ENCODE measurements at places on chromosomes 5 and 9.

- DNase-seq = no peak
Measured at GRCh38 chr5:97979740-97980139, 793.7 kb upstream of the RGMB start.

- DNase-seq = no peak
Measured at GRCh38 chr9:136386018-136386417, 12.5 kb upstream of the CARD9 start.

DNA sequence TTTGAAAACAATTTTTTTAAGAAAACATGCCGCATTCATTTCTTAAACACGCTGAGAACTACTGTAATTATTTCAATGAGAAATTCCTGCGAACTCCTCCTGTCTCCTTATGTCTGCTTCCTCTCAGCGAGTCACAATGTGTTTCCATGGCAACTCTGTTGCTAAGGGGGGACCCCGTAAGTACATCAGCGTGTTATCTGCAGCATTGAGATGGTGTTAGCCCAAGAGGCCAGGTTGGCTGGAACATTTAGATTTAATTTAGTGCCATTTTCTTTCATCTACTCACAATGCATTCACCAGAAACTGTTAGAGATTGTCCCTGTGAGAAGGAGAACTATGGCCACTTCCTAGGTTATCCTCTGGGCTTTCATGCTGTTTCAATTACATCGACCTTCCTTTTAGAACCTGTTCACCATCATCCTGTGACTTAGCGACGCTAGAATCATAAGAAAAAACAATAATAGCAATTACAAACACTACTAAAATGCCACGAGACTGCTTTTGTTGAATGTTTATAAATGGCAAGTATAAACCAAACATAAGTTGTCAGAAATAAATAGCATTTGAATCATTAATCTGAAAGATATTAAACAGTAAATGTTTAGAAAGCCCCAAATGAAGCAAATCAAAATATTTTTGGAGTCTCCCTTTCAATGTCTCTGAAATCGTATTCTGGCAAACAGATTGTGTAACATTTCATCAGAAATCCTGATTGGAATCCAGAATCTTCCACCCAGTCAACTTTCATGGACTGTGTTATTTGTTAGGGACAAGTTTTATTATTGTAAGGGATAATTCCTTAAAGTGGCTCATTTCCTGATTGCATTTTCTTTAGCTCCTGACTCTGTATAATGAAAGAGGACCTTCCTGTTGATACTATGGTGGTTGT lies 39.7 kb upstream of the SHC3 start:
- DNase-seq = no peak

- DNase-seq = no peak
Measured at GRCh38 chr5:40497573-40497972, 182.1 kb upstream of the PTGER4 start.

GRCh38 chr9:136729144-136729543 lies 13.6 kb downstream of the LCN10 start:
- DNase-seq = no peak

DNA sequence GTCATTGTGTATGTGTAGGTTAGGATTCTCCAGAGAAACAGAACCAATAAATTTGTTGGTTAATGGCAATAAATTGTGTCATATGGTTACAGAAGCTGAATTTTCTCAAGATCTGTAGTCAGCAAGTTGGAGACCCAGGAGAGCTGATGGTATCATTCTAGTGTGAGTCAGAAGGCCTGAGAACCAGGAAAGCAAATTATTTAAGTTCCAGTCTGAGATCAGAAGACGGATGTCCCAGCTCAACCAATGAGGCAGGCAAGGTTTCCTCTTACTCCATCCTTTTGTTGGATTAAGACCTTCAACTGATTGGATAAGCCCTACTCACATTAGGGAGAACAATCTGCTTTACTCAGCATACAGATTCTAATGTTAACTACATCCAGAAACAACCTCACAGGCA lies 656.3 kb downstream of the ANXA1 start:
- DNase-seq = no peak

DNA sequence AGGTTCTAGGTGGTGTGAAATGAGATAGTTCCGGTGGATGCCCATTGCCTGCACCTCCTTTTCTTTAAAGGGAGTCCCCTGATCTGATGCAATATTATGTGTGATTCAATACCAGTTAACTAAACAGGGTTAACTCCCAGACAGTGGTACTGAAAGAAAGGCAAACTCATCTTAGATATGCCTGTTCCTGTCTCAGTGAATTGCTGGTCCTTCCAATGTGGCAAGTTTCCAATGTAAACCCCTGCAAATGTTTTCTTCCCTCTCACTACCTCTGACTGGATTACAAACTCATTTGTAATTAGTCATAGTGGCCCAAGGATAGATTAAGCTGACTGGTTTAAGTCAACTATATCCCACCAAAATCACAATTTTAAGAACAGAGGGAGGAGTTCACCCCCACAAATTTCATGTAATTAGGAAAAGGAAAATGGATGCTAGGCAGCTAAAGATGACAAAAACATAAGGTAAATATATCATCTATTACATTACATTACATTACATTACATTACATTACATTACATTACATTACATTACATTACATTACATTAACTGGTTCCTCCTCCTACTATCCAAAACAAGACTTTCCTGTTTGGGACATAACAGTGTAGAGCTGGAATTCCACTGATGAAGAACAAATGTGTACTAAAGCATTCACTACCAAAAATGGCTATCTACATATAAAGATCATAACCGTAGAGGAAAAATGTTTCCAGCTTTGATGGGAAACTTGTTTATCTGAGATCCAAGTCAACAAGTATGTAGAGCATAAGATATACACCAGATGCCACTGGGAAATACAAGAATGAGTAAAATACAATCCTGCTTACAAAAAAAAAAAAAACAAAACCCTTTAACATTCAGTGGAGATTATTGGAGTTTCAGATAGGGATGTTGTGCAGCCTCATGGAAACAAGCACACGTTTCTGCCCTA lies 121.5 kb upstream of the SNX2 start:
- DNase-seq = peak; percentile 17

DNA sequence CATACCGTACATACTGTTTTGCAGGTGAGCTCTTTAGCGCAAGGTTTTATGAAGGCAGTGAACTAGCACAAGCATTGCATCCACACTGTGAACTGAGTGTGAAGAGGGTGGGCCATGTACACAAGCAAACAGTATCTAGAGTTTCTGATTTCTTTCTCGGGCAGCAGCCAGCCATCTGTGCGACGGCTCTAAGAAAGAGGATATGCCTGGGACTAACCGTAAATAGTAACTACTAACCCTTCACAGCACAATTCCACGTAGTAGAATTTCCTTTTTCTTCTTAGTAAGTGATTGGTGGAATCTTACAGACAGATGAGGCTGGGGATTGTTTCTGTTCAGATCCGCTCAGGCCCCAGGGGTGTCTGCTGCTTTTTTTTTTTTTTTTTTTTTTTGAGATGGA lies 89.0 kb downstream of the DRD1 start:
- DNase-seq = peak; percentile 9

GRCh38 chr5:1487079-1487764 lies 36.5 kb downstream of the LPCAT1 start:
- no peak for DNase-seq

DNA sequence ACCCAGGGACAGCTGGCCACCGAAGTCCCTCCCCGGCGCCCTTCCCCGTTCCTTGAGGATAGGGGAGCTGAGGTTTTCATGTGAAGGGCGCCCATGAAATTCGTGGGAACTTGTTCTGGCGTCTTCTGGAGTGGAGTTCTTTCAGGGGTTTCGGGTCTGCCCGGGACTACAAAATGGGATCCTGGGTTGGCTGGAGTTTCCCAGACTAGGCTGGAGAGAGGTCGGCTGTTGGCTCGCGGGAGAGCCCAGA lies 3.6 kb upstream of the RGMB start:
- DNase-seq = peak; percentile 84

- DNase-seq = no peak
Measured at GRCh38 chr5:60789551-60789950, 54.5 kb downstream of the ELOVL7 start.

GRCh38 chr5:56763182-56763581 lies 52.2 kb upstream of the MAP3K1 start:
- DNase-seq = no peak

GRCh38 chr9:131539223-131539923 lies 6.0 kb upstream of the PRRT1B start:
- no peak for DNase-seq

DNA sequence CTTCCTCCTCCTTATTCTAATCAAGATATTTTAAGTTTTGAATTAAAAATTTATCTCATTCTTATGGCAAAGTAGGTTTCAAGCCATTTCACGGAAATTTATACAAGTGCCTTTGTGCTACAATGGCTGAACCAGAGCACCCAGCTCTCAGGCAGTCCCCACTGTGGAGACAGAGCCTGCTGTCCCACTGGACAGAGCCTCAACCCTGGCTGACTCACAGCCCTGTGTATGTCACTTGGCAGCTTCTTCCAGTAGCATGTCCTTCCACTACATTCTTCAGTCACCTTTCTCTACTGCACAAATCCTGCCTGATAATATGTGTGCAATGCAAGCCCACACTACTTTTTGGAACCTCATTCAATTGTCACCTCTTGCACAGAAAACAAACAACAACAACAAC lies 253.1 kb downstream of the PDE4D start:
- DNase-seq = no peak

GRCh38 chr5:156597276-156597675 lies 252.8 kb upstream of the PPP1R2B start:
- no peak for DNase-seq

DNA sequence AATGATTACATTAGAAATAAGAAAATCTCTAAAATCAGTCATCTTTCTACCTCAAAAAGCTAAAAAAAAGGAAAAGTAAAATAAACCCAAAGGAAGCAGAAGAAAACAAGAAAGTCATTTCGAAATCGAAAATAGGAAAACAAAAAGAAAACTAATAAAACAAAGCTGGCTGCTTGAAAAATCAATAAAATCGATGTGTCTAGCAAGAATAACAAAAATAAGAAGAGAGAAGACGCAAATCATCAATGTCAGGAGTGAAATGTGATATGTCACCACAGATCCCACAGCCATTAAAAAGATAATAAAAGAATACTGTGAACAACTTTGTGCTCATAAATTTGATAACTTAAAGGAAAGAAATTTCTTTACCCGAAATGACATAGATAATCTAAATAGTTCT lies 218.1 kb upstream of the S1PR3 start:
- DNase-seq = no peak

DNA sequence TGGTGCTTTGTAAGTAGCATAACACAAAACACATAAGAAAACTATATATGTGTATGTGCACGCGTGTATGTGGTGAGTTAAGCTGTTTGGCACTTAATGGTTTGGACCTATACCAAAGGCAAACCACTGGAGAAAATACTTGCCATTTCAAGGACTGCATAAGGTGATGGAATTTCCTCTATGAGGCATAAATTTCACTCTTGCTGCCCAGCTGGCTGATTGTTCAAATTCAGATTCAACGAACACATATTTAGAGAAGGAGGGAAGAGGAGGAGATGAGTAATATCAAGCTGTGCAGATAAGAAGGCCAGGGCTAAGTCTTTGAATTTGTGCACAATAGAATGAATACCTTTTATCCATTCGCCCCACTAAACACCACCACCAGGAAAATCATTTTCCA lies 470.6 kb upstream of the MPDZ start:
- no peak for DNase-seq

DNA sequence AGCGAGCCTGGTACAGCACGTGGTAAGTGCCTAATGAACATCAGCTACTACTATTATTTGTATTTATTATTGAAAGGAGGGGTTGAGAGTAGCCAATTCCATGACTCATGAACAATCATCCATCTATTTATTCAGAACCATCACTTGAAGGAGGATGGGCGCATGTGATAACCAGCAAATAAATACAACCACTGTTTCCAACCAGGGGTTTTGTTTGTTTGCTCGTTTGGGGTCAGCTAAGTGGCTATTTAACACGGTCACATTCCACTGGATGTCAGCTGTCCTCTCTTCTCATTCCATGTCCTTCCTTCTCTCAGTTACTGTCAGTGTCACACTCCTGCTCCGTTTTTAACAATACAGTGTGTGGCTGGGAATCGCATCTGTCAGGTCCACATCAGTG lies 8.6 kb downstream of the RAPGEF1 start:
- no peak for DNase-seq

DNA sequence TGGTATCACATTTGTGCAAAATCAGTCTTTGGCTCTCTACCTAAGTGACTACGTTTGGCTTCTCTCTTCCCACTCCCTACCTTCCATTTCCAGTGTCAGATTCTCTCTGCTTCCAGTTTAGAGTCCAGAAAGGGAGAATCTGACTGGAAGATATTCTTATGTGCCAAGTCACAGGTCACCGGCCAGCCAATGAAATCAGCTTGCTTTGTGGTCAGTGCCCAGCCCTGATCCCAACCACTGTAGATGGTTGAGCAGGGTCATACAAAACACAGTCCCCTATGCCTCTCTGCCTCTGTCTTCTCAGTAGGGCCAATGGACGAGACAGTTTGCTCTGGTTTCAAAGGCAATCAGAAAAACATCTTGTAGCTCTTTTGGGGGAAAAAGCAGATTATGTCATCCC lies 15.6 kb upstream of the EPB41L4B start:
- DNase-seq = no peak

Measured in right kidney (tissue), 9 donors.